8988T (cell line): ENCODE measurements at places on chromosomes 11 and 22.

DNA sequence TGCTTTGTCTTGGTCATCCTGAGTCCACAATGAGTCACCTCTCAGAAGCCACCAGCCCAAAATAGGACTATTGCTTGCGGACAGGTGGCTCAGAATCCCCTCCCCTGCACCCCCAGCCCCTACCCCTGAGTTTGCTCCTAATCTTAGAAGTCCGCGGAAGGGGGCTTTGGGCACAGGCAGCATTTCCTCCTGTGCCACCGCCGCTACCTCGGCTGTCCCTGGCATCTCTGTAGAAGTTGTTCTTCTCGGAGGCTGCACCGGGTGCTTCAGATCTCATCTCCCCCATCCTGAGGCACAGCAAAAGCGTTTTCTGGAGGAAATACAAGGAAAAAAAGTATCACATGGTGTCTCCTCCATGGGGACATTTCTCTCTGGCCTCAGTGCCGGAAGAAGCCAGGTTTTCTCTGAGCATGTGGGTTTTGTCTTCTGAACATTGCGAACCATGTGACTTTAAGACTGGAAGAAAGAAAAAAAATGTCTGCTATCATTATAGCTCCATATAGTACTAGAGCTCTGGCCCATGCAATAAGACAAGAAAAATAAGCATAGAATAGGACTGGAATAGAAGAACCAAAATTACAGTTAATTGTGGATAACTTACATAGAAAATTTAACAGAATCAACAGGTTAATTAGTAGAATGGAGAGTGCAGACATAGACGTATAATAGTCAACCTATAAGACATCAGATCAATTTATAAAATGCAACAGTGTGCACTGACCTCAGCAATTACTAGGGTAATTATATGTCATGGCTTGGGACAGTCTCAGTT is 63.2 kb downstream of the SHISAL1 start:
- no peak for DNase-seq

DNA sequence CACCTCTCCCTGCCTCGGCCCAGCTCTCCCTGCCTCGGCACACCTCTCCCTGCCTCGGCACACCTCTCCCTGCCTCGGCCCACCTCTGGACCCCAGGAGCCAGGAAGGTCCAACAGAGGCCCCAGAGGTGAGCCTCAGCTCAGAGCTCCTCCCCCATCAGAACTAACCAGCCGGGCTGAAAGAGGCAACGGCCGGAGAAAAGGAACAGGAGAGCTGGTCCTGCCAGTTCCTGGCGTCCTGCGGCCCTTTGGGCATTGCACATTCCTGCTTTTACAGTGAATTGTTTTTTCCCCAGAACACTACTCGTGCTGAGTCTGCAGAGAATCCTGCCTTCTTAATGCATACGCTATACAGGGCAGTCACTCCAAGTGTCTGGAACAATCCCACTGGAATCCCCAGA is 45.8 kb downstream of the LMO1 start:
- no peak for DNase-seq

DNA sequence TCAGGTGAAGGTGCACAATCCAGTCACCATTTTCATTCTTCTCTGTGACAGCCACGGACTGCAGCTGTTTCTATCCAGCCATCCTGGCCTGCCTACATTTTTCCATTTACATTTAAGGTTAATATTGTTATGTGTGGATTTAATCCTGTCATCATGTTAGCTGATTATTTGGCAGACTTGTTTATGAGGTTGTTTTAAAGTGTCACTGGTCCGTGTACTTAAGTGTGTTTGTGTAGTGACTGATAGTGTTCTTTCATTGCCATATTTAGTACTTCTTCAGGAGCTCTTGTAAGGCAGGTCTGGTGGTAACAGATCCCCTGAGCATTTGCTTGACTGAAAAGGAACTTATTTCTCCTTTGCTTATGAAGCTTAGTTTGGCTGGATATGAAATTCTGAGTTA is 364.2 kb downstream of the JRKL start:
- DNase-seq = no peak

- peak; percentile 44 for DNase-seq
Observed at GRCh38 chr11:20647976-20648565, 21.3 kb upstream of the NELL1 start.

DNA sequence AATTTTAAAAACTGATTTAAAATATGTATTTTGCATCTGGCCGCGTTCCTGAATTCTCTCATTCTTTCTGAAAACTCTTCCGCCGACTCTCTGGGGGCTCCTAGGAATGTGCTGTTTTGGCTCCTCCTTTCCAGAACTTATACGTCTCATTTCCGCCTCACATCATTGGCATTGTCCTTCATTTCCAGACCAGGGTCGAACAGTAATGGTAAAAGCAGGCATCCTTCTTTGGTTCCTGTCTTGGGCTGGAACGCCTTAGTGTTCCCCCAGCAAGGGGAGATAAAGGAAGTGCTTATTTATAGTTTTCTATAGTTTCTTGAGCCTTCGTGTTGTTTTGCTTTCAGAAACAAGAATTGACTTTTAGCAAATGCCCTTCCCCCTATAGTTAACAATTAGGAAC is 10.9 kb upstream of the TNNT3 start:
- no peak for DNase-seq

DNA sequence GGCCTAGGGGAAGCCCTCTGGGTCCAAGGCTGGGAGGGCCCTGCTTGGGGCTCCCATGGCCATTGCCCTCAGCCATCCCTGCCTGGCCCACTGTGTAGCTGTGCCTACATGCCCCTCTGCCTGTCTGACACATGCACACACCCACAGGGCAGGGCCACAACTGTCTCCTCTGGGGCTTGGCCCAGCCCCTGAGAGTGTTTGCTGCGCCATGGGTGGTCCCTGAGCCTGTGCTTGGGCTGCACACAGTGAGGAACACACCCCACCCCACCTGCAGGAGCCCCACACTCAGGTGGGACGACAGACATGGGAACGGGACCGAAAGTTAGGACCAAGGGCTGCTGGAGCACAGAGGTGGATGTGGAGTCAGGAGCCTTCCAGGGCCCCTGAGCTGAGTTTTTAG is 489.5 kb downstream of the TBC1D22A start:
- DNase-seq = no peak

DNA sequence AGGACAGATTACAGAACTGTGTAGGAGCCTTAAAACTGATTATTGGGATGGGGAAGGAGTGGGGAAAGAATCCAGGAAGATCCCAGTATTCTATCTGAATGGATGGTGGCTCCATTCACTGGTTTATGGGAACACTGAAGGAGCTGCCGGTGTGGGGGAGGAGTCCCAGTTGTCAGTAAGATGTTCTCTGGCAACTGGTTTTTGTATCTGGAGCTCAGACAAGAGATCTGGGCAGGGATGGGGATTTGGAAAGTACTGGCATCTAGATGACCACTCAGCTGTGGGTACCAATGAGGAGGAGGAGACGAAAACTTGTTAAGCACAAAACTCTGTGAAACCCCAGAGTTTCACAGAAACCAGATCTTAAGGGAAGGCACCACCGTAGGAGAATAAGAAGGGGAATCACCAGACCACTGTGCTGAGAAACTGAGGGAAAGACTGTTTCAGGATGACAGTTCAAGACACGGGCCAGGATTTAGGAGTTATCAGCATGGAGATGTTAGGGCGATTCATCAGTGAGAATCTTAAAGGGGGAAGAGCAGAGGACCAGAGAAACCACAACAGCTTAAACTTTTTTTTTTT is 28.1 kb downstream of the LDLRAD3 start:
- no peak for DNase-seq

- DNase-seq = no peak
Observed at GRCh38 chr11:100581318-100581717, 105.8 kb upstream of the ARHGAP42 start.

DNA sequence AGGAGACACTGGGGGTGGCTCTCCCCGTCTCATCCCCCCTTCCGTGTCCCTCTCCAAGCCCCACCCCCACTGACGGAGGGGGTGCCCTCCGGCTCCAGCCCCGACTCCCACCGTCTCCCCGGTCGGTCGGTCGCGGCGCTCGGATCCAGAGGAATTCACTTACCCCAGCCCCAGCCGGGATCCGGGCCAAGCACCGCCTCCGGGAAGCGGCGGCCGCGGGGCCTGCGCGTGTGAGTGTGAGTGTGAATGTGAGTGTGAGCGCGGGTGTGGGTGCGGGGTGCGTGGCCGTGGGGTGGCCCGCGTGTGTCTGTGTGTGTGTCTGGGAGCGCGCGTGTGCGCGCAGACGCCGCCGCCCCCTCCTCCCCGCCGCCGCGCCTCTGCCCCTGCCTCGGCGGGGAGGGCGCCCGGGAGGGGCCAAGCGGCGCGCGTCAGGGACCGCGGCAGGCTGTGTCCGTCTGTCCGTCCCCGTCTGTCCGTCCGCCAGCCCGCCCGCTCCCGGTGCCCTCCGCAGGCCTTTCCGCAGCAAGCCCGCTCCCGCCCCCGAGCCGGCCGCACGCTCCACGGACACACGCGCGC is at the start of gene ELFN2:
TSS of gene ELFN2 (minus strand) at position 345 of the 576 bp plus-strand sequence. CDS start 51,945 bp downstream, outside the sequence.
- DNase-seq = peak; percentile 66

- no peak for DNase-seq
Observed at GRCh38 chr11:11586465-11586864, 35.3 kb downstream of the GALNT18 start.

DNA sequence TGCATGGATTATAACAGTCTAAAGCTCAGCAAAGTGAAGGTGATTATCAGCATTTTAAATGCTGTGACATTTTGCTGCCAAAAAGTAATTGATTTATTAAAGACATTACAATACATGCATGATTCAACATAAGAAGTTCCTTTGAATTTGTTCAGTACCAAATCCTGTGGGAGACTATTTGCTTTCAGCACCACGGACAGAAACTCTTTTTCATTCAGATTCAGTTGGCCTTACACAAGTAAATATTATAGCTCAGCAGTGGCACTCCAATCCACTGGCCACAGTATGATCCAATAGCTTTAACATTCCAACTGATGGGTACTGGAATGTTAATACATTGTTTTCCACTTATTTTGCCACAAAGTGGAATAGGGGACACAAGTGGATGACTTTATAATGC is 806.7 kb downstream of the NTM start:
- DNase-seq = no peak

- no peak for DNase-seq
Observed at GRCh38 chr22:19870153-19871022, 15.7 kb upstream of the GNB1L start.

DNA sequence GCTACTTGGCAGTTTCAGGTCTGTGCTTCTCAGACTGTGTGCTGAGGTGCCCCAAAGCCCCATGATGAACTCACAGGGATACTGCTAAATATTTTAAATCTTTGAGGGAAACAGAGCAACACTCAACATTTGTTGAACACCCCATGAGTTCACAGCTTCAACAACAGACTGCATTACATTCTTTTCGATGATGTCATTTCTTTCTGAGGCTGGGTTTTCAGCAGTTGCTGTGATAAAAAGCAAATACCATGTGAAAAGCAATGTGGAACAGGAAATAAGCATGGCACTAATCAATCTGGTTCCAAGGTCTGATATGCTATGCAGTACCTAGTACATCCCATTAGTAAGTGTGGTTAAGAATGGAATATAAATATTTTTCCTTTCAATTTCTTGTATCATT is 82.7 kb downstream of the RPL27A start:
- no peak for DNase-seq

DNA sequence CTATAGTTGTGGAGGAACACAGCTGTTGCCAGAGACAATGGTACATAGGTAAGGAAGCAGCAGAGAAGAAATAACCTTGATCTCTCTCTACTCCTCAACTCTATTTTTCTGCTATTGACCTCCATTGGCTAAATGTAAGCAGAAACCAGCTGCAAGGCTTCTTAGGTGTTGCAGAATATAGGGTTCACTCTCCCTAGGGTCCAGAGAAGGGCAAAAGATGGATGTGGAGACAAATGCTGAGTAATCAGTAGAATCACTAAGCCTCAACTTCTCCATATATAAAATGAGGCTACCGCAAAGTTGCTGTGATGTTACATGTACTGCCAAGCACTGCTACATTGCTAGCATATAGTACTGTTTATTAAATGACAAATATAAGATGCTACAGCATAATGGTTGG is 120.6 kb downstream of the PDE3B start:
- no peak for DNase-seq

GRCh38 chr11:72009156-72009555 is 10.4 kb downstream of the IL18BP start:
- no peak for DNase-seq

- no peak for DNase-seq
Observed at GRCh38 chr22:23034621-23035556, 35.4 kb upstream of the GNAZ start.

GRCh38 chr11:123429913-123430720 is at the start of gene GRAMD1B:
TSS of gene GRAMD1B (plus strand) at chr11:123430269. CDS start at chr11:123430793, 524 bp downstream.
- DNase-seq = peak; percentile 61

DNA sequence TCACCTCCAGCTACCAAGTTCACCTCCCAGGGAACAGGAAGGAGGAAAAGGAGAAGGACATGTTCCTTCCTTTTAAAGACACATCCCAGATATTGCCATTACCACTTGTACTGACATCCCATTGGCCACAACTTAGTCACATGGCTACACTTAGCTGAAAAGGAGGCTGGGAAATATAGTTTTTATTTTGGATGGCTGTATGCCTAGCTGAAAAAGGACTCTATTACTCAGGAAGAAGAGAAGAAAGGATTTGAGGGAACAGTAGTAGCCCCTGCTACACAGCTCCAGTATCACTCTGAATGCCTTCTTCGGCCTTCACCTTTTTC is 2.1 kb upstream of the APOA5 start:
- no peak for DNase-seq

GRCh38 chr11:74604311-74604710 is 11.9 kb downstream of the POLD3 start:
- no peak for DNase-seq

- DNase-seq = no peak
Observed at GRCh38 chr11:20310596-20311394, 52.7 kb upstream of the HTATIP2 start.

DNA sequence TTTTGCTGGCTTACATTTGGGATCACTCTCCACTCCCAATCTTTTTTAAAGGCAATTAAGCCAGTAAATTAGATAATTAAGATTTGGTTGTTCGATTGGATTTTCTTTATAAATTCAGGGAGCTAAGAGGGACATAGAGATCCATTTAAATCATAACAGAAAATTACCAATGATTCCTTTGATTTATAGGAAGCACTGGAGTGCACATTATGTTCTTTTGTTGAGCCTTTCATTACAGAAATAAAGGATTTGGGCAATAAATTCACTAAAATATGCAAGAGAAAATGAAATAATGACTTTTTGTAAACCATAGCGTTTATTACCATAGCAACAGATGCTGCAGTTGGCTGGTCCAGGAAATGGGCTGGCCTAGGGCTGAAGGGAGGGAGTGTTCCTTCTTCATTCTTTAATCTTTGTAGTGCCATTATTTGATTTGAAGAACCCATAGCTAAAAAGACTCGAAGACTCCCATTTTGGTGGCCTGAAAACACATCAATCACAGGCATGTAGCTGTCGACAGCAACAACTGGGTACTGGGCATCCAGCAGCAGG is 73.0 kb downstream of the C2CD3 start:
- DNase-seq = no peak

- DNase-seq = no peak
Observed at GRCh38 chr11:118660681-118661424, 18.6 kb downstream of the TREH start.

DNA sequence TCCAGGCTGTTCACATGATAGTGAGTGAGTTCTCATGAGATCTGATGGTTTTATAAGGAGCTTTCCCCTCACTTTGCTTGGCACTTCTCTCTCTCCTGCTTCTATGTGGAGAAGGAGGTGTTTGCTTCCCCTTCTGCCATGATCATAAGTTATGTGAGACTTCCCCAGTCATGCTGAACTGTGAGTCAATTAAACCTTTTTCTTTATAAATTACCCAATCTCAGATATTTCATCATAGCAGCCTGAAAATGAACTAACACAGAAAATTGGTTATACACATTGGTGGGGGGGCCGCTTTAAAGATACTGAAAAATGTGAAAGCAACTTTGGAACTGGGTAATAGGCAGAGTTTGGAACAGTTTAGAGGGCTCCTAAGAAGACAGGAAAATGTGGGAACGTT is 741.1 kb upstream of the LUZP2 start:
- DNase-seq = no peak
